ENCODE measurements at places on chromosomes 12 and 14.

DNA sequence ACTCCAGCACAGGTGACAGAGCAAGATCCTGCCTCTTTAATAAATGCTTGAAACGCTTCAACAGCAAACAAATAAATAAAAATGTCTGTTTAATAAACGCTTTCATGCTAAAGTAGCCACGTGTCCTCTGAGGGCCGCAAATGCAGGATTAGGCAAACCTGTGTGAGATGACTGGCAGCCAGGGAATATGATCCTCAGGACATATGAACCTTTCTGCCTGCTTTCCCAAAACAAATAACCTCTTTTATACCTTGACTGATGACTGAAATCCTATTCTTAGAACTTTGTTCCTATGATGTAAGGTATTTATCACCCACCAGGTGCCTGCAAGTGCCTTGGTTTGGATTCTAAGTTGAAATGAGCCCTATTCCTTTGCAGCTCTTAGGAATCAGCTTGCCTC lies 14.5 kb upstream of the FLVCR2 start:
- DNase-seq = no peak

DNA sequence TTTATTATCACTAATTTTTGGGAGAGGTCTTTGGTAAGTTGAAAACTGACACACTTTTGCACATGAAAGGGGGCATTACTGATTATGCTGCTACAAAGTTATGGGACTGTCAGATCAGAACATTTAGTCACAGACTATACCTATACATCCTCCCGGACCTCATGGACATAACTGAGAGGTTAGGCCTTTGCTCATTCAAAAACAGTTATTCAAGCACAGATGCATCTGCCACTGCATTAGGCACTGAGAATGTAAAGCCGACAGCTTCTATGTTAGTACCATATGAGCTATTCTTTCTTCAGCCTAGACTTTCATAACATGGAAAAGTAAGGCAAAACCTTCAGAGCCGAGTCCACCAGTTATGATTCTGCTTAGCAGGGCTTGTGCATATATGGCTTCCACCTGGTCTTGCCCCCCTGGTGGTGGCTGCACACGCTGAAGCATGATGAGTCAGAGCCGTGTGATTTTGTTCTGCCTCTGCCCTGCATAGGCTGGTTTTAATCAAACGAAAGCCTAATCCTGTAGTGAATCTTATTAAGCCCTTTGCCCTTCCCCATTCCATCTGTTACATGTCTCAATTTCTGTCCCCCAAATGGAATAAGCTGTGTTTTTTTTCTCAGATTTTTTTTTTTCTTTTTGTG lies 21.8 kb upstream of the RNU6-8 start:
- no peak for DNase-seq

GRCh38 chr12:104785886-104786285 lies 172.2 kb downstream of the SLC41A2 start:
- no peak for DNase-seq

- no peak for DNase-seq
Measured at GRCh38 chr12:89948271-89949175, 239.9 kb upstream of the ATP2B1 start.

- DNase-seq = no peak
Measured at GRCh38 chr12:96244826-96245225, 50.7 kb downstream of the ELK3 start.

- DNase-seq = peak; percentile 38
Measured at GRCh38 chr14:106459971-106460730, 933.8 kb downstream of the TMEM121 start.

- no peak for DNase-seq
Measured at GRCh38 chr14:32109676-32110547, 32.8 kb downstream of the ARHGAP5 start.

- no peak for DNase-seq
Measured at GRCh38 chr14:76169776-76170175, 18.1 kb downstream of the GPATCH2L start.

DNA sequence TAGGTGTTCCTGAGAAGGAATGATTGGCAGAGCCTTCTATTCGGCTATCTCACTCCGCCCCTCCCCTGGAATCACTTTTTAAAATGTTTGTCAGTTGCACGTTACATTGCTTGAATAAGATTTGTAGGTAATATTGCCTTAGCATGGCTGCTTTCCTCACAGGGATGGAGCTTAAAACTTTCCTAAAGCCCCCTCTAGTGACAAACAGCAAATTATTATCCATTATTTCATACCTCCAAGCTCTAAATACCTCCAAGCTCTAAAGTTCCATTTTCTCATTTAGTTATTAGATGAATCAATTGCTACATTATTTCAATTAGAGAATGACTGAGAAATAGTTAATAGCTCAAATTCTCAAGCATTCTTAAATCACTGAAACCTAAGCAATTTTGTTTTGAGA lies 5.1 kb upstream of the SPATA7 start:
- peak; percentile 13 for DNase-seq

DNA sequence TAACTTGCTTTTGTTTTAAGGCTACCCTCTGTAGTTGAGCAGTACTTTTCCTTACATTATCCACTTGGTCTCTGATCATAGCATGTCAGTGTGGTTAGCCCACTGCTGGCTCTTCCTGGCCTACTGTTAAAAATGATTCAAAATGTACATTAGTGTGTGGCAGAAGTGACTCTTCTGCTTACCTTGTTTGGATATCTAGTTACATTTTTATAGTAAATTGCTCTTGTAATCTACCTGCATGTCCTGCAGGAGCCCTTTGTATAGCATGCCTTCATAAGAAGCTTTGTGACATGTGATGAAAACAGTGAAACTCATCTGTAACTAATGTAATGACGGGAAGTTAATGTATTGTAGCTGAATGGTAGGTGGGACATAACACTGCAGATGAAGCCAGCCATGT lies 8.1 kb downstream of the SPATS2 start:
- DNase-seq = no peak

- DNase-seq = no peak
Measured at GRCh38 chr12:51549637-51550036, 41.4 kb upstream of the SCN8A start.

- DNase-seq = no peak
Measured at GRCh38 chr12:51759175-51759574, 89.3 kb downstream of the FIGNL2 start.

DNA sequence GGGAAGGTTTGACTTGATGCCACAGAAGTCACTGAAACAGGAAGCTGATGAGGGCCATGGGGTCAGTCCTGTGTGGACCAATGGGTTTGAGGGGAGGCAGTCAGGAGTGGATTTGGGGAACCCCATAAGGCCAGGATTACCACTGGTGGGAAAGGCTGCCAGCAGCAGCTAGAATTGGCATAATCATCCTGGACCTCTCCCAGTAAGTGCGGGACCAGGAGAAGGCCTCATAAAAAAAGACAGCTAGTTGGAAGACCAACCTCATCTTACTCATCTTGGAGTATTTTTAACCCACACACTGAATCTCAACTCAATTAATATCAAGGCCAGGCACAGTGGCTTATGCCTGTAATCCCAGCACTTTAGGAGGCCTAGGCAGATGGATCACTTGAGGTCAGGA lies 22.7 kb downstream of the TBX3 start:
- DNase-seq = no peak

GRCh38 chr12:27535318-27535717 lies 11.3 kb downstream of the PPFIBP1 start:
- DNase-seq = no peak

- DNase-seq = no peak
Measured at GRCh38 chr12:39451977-39452376, 9.1 kb upstream of the KIF21A start.

- DNase-seq = no peak
Measured at GRCh38 chr12:82807132-82807737, 120.5 kb downstream of the TMTC2 start.

DNA sequence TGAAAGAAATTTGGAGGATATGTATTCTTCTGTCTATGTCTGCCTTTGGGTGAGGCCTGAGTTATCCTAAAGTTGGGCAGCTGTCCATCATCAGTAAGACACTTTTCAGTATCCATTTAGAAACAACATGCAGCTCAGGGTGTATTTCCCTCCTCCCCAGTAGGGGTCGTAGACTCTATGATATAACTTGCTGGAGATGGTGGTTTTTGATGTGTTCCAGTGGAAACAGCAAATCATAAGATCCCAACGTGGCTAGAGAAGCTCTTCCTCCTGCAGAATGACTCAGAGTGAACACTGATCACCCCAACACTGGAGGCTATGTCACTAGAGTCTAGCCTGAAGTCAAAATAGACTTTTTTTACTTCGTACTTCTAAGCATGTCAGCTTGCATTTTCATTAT lies 331.6 kb upstream of the STXBP6 start:
- DNase-seq = no peak

- no peak for DNase-seq
Measured at GRCh38 chr12:65817866-65818265, 6.4 kb upstream of the HMGA2 start.

DNA sequence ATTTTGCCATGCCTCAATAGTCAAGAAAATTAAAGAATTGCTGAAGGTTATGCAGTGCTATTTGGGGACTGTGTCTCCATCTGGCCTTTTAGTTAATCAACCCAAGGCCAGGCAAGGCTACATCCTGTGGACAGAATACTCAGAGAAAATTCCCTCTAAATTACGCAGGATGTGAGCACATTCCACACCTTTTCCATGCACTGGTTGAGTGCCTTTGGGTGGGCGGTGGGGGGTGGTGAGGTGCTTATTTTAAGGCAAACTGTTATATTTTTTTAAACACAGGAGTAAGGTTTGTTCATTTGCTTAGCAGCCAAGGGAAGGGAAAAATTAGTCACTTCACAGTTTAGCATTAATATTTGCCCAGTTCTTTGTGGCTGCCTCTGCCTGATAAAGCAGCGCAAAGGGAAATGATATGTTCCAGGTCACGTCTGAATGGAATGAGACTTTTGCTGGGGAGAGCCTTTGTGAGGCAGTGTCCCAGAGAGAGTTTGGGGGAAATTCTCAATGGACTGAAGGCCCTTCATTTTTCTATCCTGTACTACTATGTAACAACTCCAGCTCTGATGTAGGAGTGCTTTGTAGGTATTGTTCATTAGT lies 17.2 kb upstream of the KCNA5 start:
- DNase-seq = no peak

- peak; percentile 87 for DNase-seq
Measured at GRCh38 chr14:91228112-91229004, 16.1 kb downstream of the GPR68 start.

- peak; percentile 50 for DNase-seq
Measured at GRCh38 chr12:4307593-4308333, 13.2 kb upstream of the TIGAR start.

- no peak for DNase-seq
Measured at GRCh38 chr14:99188731-99189191, 83.2 kb downstream of the BCL11B start.

- DNase-seq = no peak
Measured at GRCh38 chr14:91309756-91310280, 65.3 kb upstream of the GPR68 start.

GRCh38 chr14:45057881-45058364 lies 26.0 kb upstream of the PRPF39 start:
- no peak for DNase-seq

- no peak for DNase-seq
Measured at GRCh38 chr12:54228471-54228870, 39.7 kb upstream of the SMUG1 start.

- peak; percentile 17 for DNase-seq
Measured at GRCh38 chr14:50599700-50600444, 39.9 kb downstream of the ATL1 start.

DNA sequence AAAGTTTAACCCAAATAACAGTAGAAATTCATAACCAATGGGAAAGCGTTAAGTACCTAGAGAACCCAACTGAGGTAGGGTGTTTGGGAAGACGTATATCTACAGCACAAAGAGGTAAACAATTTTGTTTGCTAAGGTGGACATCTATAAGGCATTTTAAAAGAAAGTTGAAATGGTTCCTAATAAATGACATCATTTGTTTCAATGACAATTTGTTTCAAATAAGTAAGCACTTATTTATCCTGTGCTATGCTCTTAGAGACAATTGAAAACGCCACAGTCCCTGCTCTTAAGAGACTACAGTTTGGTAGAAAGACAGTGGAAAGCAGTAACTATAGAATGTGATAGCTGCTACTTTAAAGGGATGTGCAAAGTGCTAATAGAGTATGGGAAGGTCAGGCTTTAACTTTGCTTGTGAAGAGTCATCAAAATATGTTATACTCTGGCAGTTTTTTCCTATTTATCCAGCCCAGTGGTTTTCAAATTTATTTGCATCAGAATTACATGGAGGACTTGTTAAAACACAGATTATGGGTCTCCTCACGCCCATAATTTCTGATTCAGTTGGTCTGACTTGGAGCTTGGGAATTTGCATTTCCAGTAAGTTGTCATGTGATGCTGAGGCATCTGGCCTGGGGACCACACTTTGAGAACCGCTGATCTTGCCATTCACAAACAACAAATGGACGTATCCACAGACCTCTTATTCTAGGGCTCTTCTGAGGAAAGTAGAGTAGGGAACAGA lies 19.6 kb upstream of the SMCO2 start:
- DNase-seq = no peak

GRCh38 chr14:68790644-68791077 lies 2.2 kb downstream of the ZFP36L1 start:
- DNase-seq = peak; percentile 17

GRCh38 chr14:23865502-23865901 lies 88.1 kb upstream of the DHRS4 start:
- no peak for DNase-seq

- no peak for DNase-seq
Measured at GRCh38 chr12:40989785-40990184, 198.3 kb upstream of the PDZRN4 start.

DNA sequence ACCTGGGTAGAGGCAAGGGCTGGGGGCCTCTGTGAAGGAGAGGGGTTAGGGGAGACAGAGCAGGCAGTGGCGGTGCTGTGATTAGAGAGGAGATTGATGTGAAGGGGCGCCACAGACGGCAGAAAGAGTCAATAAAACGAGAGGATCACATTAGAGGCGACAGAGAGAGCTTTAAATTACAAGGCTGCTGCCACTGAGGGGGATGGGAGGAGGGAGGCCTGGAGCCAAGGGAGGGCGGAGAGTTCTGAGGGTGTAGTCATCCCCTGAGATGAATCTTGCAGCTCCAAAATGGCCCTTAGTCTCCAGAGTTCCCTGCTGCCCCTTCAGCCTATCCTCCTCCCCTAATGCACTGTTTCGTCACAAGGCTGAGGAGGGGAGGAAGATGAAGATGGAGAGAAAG lies 12.8 kb downstream of the ZFHX2 start:
- DNase-seq = no peak

DNA sequence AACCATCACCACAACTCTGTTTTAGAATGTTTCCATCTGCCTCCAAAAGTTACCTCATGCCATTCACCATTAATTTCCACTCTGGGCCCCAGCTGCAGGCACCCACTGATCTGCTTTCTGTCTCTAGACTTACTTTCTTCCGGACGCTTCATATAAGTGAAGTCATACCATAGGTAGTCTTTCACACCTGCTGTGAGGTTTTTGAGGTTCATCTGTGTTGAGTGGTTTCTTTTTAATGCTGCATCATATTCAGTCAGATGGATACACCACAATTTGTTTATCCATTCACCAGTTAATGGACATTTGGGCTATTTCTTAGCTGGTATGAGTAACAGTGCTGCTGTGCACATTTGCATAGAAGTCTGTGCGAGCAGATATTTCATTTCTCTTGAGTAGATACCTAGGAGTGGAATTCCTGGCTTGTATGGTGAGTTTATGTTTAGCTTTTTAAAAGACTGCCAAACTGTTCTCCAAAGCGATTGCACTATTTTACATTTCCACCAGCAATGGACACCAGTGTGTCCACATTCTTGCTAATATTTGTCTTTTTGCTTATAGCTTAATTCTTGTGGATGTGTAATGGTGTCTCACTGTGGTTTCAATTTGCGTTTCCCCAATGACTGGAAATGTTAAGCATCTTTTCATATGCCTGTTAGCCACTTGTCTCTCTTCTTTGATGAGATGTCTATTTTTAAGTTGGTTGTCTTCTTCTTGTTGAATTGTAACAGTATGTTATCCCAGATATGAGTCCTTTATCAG lies 48.3 kb downstream of the ZFYVE21 start:
- peak; percentile 50 for DNase-seq
